ENCODE measurements at places on chromosomes 3 and 15. TPM values are rescaled to one million over a fixed set of nuclear protein-coding genes. Genes with fewer than 3 reads are reported as not detected.
A peak's percentile ranks its signal among the peaks of the same experiment; 100 is the strongest.

Gene HGD
- 0.06 TPM for total RNA-seq

Gene CSK
- total RNA-seq = 28.8 TPM

Gene ASB14
- not detected for total RNA-seq

Gene VPS18
- total RNA-seq = 45.1 TPM

Gene ALG1L2
- not detected for total RNA-seq

GRCh38 chr15:82789491-82789890 is 16.4 kb downstream of the FSD2 start:
- DNase-seq = peak; percentile 54

- DNase-seq = no peak
Measured at GRCh38 chr15:98401029-98401428, 247.3 kb upstream of the IGF1R start.

GRCh38 chr15:66502491-66502890 is 2.2 kb downstream of the RPL4 start:
- DNase-seq = no peak

DNA sequence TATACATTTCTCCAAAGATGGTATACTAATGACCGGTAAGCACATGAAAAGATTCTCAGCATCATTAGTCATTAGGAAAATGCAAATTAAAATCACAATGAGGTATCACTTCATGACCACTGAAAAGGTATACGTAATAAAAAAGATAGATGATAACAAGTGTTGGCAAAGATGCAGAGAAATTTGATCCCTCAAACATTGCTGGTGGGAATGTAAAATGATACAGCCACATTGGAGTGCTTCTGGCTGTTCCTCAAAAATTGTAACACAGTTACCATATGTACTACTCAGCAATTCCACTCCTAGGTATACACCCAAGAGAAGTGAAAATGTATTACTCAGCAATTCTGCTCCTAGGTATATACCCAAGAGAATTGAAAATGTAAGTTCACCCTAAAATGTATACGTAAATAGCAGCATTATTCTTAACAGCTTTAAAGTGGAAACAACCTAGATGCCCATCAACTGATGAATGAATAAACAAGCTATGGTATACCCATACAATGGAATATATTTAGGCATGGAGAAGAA is 25.0 kb upstream of the KY start:
- DNase-seq = no peak

DNA sequence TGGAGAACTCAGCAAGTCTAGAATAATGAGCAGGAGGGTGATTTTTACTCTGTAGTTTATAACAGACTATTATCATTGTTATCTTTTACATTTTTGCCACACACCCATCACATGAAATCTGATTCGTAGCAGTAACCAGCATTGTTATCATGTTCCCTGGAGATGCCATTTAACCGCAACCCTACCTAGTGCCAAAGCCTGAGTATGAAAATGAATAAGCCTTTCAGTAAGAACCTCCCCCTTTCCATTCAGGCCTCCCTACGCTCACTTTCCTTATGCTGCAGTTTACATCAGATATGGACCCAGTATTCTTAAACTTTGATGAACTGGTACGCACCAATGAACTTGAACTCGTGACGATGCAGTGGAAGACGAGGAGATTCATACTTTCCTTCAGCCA is 158.7 kb upstream of the SPRED1 start:
- no peak for DNase-seq

DNA sequence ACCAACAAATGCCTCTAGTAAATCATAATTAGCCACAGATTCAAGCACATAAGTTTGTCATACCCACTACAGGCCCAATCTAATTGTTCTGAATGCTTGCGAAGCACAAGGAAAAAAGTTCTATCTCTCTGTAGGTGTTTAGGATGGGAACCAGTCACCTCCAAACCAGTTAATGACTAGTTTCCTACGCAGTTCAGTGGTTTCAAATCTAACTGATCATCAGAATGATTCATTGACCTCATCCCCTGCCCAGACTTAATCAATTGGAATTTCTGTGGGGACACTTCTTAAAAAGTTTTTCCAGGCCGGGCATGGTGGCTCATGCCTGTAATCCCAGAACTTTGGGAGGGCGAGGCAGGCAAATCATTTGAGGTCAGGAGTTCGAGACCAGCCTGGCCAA is 24.3 kb upstream of the MASP1 start:
- no peak for DNase-seq

- peak; percentile 23 for DNase-seq
Measured at GRCh38 chr3:182349051-182349450, 444.3 kb upstream of the ATP11B start.

GRCh38 chr3:133038089-133038730 is at the start of gene TMEM108:
TSS of gene TMEM108 (plus strand) at chr3:133038391.
- peak; percentile 77 for DNase-seq

GRCh38 chr15:69578787-69579583 is 126.4 kb downstream of the RPLP1 start:
- no peak for DNase-seq

DNA sequence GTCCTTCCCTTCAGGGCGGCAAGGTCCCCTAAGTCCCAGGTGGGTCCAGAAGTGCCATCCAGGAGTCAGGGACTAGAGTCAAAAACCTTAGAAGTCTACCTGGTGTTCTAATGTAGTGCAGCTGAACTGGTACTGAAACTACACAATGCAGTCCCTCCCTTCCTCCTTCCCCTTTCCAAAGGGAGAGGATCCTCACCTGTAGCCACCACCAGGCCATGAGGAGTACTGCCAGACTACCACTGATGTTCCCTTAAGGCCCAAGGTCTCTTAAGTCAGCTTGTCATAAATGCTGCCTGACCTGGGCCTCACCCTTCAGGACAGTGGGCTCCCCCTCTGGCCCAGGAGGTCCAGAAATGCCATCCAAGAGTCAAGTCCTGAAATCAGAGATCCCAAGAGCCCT is 98.9 kb downstream of the ULK4 start:
- no peak for DNase-seq

GRCh38 chr3:6448011-6448410 is 412.9 kb upstream of the GRM7 start:
- no peak for DNase-seq

- DNase-seq = peak; percentile 81
Measured at GRCh38 chr3:12810013-12810780, 13.7 kb downstream of the CAND2 start.

DNA sequence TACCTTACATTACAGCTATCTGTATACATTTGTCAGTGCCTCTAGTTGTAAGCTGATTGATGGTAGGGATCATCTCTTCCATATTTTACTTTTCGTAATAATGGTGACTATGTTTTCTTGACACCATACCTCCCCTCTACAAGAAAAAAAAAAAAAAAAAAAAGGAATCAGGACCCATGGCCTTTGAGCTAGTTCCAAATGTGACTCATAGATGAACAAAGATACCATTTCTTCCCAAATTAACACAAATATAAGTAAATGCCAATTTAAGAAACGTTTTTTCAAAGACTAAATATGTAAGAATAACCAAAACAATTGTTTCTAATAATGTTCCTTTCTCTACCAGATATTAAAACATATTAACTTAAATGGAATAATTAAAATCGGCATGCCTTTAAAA is 23.1 kb downstream of the UBE3A start:
- no peak for DNase-seq
